ENCODE measurements at places on chromosomes 16 and 17.
A peak's percentile ranks its signal among the peaks of the same experiment; 100 is the strongest.

- DNase-seq = no peak
These were observed 13.2 kb downstream of the UTP4 start for GRCh38 chr16:69145658-69146057.

GRCh38 chr16:21994856-21995465, 6.0 kb downstream of the PDZD9 start:
- no peak for DNase-seq

- DNase-seq = no peak
These were observed 17.5 kb upstream of the CCL22 start for GRCh38 chr16:57341062-57341440.

- peak; percentile 89 for DNase-seq
These were observed 73.2 kb downstream of the KNOP1 start for GRCh38 chr16:19644877-19645276.

DNA sequence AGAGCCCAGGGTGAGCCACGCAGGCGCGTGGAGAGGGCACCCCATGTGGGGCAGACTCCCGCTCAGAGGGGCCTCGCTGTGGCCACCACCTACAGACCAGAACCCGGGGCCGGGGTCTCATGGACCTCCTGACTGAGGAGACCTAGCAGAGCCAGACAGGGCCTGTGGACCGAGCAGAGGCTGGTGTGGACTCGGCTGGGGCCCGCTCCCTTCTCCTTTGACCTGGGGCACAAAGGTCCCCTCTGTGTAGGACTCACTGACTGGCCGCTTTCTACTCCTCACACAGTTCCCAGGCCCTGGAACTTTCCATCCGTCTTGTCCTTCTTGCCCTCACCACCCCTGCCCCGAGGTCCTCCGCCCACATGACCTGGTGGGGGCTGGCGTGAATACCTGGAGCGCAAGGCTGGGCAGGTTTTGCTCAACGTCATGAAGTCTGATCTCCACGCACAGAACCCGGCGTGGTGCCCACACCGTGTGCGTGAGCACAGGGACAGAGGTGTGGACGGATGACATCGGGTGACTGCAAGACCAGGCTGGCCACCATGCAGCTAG, 44.7 kb upstream of the ACSF3 start:
- DNase-seq = no peak

GRCh38 chr17:42677921-42678781, 1.4 kb upstream of the PLEKHH3 start:
- DNase-seq = peak; percentile 94

DNA sequence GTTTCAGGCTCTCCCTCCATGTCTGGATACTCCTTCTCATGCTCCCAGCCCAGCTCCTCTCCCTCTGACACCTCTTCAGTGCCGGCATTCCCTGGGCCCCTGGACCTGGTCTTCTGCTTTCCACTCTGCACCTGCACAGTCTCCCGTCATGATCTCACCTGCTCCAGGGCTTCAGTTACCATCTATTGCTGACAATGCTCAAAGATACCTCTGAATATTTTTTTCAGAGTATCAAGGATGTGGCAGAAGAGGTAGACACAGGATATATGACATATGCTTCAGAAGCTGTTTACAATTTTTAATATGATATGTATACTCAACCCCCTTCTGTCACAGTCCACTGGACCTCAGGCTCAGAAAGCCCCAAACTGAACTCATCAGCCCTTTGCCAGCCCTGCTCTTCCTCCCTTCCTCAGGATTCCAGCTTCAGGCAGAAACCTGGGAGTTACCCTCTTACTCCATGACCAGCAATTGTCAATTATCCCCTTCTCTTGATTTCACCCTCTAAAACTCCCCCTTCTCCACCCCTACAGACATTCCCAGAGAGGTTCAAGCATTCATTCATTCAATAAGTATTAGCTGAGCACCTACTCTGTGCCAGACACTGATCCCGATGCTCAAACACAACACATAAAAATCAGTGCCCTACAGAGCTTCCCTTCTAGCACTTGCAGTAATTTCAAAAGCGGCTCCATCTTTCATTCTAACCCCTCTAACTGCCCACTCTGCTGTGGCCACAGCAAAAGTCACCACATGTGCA, 7.8 kb upstream of the MLLT6 start:
- no peak for DNase-seq

- no peak for DNase-seq
These were observed 17.5 kb downstream of the OTOP3 start for GRCh38 chr17:74953134-74953687.

- DNase-seq = no peak
These were observed 44.2 kb downstream of the PSMD12 start for GRCh38 chr17:67322042-67322787.

DNA sequence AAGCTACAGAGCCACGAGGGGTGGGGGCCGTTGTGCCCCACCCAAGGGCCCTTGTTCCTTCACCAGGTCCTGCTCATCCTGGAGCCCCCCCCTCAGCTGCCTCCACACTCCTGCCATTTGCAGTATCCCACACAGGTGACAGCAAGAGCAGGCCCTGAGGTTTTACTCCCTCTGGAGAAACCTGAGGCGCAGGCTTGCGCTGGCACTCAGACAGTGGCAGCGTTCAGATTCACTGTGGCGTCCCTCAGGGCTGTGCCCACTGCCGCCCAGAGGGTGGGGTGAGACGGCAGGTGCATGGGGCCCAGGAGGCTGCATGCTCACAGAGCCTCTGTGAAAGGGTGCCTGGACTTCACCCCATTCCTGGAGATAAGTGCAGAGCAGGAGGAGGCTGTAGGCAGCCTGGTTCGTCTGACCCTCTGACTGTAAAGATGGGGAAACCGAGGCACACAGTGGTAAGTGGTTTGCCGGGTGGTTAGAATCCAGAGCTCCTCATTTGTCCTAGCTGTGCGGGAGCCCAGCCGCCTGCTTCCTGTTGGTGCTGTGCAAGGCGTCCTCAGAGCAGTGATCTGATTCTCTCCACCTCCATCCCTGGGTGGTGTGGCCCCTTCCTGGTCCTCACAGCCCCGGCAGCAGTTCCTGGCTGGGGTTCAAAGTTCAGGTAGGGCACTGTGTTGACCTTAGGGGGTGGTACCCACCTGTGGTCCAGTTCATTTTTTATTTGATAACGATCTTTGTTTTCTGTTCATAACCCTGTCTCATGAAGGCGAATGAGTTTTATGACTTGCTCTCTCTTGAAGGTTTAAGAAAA, 1.6 kb downstream of the SPIRE2 start:
- DNase-seq = no peak

DNA sequence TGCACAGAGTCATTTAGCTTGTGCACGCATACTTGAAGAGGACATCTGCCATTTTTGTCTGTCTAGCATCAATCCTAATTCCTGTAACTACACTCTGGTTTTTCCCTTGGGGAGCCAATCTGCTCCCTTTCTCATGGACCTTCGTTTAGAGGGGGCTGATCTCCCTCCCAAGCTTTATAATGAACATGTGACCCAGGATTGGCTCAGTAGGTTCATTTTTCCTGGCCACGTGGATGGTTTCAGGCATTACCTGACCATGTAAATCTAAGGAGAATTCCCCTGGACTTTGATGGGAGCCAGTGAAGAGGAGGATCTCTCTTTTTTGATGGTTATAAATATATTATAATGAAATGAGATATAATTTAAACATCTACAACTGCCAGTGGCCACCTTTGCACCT, 56.8 kb upstream of the HS3ST2 start:
- no peak for DNase-seq

GRCh38 chr16:16100631-16101030, 122.7 kb downstream of the ABCC6 start:
- no peak for DNase-seq

DNA sequence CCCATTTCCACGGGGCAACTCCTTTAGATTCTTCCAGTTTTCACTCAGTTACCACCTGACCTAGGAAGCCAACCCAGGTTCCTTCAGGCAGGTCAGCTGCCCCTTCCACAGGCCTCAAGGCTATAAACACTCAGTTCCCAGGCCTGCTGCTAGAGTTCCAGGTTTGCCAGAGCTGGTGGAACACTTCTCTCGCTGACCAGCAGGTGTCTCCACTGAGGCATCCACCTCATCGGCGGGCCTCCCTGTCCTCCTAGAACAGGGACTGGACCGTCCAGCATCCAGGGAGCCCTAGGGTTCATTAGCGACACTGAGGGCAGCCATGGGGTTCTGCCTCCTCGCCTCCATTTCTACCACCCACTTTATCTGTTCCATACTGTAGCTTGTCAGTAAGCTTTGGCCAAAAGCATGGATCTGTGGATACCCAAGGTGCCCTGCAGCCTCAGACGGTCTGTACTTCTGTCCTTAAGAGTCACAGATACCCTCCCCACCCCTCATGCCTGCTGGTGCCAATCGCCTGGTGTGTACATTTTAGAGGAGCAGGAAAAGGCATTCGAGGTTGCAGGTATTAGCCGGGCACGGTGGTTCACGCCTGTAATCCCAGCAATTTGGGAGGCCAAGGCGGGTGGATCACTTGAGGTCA, 29.0 kb downstream of the PIMREG start:
- DNase-seq = peak; percentile 77

- no peak for DNase-seq
These were observed 86.7 kb downstream of the KSR1 start for GRCh38 chr17:27542841-27543463.

DNA sequence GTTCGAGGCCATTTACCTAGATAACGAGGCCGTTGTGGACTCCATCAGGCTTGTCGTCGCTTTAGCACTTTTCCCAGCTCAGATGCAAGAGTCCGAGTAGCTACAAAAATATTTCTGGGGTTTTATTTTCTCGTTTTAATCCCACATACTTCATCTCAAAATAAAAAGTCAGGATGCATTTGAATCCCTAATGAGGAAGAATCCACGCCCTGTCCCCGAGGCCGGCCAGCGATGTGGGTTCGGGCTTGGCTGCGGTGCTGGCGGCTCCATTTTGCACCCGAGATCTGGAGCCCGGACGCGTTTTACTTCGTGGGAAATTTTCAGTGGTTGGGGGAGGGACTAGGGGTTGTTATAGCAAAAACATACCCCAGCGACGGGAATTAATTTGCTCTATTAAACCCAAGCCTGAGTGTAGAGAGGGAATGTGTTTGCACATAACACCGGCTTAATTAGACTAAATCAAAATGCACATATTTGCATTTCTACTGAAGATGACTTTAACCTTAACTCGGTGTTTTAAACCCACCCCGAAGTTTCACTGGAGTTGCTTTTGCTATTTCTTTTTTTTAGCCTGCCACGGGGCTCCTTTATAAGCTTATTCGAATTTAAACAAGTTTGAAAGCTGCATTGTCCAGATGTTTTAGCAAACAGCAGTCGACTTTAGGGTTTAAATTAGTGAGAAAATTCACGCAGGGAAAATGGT, 4.8 kb downstream of the IRX5 start:
- DNase-seq = peak; percentile 22

- DNase-seq = no peak
These were observed 10.8 kb upstream of the SPPL2C start for GRCh38 chr17:45833920-45834319.

DNA sequence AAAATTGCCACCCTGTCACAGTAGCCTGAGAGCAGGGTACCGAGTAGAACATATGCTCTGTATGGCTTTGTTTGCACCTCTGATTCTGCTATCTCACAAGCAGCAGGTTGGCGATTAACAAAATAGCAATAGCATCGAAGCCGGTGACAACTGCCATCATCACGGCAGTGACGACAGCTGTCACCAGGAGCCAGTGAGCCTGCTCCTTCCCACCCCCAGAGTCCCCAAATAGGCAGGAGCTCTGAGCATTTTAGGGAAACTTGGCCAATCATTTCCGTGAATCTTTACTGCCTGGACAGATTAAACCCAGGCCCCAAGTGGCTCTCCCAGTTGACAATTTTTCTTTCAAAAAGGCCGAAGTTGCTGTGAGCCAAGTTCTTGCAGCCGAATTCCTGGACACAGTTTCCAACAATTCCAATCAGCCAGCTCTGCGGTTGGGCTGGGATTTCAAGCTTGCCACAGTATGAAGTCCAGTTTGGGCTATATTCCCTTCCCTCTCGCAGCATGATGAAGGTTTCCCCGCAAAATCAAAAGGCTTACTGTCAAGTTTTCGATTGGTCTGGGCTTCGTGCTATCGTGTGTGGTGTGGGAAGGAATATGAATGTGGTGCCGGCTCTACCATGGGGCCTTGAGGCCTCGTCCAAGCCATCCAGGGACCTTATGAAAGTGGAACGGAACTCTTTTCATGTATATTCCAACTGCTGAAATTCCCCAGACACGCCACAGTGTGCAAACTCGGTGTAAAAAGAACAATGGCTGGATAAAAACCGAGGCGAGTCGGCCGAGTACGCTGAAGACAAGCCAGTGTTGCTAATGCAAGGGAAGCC, 186.6 kb downstream of the C16orf78 start:
- DNase-seq = peak; percentile 92

GRCh38 chr17:82023447-82024241, 539 bp downstream of the LRRC45 start:
- peak; percentile 37 for DNase-seq

- peak; percentile 65 for DNase-seq
These were observed 108.9 kb upstream of the EEF2KMT start for GRCh38 chr16:5206331-5206990.

- DNase-seq = no peak
These were observed 33.7 kb upstream of the MFSD6L start for GRCh38 chr17:8832711-8833352.

- DNase-seq = peak; percentile 52
These were observed 169.2 kb downstream of the HAPSTR1 start for GRCh38 chr16:9260666-9261065.

- no peak for DNase-seq
These were observed 62.7 kb upstream of the GAS7 start for GRCh38 chr17:10261098-10261497.

DNA sequence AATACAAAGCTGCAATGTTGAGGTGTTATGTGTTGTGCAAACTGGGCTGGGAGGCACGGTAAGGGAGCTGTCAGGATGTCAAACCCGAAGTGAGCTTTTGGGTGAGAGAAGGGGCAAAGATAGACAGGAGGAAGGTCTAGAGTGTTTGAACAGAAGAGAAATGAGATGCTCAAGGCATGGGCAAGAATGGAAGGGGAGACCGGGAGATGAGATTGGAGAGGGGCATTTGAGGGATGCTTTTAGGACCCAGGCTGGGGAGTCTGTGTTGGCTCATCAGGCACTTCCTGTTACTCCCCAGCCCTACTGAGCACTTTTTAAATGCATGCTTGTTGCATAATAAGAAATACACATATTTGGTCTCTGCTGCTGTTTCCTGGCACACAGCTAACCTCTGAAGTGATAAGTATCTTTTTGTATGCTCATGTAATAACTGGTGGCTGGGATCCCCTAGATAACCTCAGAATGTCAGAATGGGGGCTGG, 13.7 kb downstream of the UNC45B start:
- DNase-seq = no peak

DNA sequence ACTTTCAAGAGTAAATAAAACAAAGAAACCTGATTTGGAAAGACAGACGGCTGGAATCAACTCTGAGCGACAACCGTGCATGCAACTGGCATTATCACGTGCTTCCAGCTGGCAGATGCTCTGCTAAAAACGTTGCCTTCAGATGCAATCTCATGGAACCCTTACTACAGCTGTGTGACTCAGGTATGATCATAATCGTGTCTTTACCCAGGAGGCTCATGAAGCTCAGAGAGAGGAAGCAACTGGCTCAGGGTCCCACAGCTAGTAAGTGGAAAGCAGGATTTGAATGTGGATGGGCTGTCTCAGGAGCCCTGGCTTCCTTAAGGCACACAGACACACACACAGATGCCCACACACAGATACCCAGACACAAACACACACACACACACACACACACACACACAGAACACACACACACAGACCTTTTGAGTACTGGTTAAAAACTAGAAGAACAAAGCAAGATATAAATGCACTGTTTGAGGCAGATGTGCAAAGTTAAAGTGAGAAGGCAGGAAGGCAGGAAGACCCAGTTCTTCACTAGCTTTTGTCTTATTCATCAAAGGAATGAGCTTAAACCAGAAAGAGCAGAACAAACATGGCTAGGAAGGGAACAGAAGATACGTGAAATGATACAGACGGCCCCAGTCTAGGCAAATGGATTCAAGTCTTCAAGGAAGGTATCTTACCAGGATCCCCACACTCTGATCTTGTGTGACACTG, 275.2 kb downstream of the MAF start:
- DNase-seq = no peak

- no peak for DNase-seq
These were observed 2450.0 kb downstream of the TP53TG3F start for GRCh38 chr16:35909351-35909954.

Data from muscle of leg (tissue), 16 donors.